Left cardiac atrium (tissue), 4 donors: ENCODE measurements at places on chromosomes 12 and 14.

GRCh38 chr12:128970941-128971340 lies 117.7 kb downstream of the GLT1D1 start:
- no peak for DNase-seq

DNA sequence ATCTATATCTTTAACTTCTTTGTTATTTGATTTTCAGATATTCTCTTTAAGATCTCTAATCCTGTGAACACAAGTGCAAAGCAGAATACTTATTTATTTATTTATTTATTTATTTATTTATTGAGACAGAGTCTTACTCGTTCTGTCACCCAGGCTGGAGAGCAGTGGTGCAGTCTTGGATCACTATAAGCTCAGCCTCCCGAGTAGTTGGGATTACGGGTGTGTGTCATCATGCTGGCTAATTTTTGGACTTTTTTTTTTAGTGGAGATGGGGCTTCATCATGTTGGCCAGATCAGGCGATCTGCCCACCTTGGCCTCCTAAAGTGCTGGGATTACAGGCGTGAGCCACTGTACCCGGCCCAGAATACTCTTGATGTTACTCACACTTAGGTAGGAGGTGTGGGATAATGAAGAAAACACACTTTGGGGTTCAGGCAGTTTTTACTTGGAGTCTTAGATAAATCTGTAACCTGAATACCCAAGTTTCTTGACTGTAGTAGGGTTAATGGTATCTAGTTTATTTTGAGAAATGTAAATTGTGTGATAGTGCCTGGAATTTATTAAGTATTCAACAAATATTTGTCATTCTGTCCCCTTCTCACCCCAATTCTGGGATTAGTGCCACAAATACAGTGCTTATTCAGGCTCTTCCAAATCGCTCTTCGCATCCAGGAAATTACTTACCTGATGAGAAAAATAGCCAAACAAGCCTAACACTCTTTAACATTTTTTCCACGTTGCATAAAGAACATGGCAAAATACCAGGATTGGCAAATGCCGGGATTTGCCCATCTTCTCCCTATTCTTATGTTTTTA lies 33.0 kb downstream of the METAP2 start:
- DNase-seq, result no peak

DNA sequence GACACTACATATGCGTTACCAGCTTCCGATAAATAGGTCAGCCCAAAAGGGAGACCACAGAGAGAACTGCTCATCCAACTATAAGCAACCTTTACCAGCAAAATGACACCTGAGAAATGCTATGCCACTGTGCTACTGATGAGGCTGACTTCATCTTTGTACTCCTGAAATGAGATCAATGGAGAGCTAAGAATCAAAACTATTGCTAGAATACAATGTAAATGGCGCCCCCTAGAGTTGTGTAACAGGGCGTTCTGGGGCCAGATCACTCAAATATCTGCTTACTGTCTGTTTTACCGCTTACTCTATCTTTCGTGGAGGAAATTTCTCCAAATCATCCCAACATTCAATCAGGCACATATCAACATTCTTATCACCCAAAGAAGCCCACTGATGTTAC lies 4.6 kb downstream of the ZNF384 start:
- DNase-seq, result no peak

GRCh38 chr14:33812601-33813000 lies 138.3 kb downstream of the EGLN3 start:
- no peak for DNase-seq

GRCh38 chr12:63977441-63977840 lies 132.9 kb downstream of the SRGAP1 start:
- DNase-seq, result no peak

DNA sequence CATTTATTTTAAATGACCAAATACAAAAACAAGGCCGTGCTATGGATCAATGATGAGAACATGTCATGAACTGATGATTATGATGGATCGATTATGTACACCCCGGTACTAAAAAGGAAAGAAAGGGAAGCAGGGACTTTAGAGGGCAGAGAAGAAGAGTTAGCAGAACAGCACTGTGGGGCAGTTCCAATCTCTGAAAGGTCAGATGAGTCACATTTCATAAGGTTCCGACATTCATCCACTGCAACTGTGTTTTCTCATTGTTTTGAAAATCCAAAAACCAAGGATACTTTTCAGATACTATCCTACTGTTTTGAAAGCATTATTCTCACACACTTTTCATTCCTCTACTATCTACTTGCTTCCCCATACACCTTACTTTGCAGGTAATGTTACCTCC lies 169.3 kb downstream of the STXBP6 start:
- no peak for DNase-seq

- no peak for DNase-seq
These were observed 1.2 kb downstream of the ULK1 start for GRCh38 chr12:131895640-131896079.

DNA sequence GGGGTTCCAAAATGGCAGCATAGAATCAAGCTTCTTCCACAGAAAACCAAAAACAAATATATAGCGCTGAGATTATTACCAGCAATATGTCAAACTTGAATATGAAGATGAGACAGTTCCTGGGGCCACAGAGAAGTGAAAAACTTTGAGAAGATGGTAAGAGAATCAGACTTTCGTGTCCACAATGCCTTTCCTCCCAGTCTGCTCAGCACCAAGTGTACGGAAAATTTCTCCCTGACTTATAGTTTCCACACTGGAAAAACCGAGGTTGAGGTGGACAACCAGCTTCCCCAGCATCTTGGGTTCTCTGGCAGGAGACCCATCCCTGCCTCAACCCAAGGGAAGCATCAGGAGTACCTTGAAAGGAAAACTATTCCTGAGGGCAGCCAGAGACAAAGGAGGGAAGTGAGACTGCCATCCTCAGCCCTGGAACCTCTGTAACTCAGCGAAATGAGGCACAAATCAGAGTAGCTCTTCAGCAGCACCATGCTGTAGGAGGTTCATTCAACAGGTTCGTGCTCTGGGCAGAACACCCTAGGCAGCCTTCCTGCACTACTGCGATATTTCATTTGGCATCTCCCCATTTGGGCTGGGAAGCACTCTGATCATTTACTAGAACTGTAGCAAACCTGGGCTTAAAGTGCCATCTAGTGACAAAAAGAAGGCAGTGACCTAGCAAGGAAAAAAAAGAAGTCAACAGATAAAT lies 52.4 kb upstream of the CAPRIN2 start:
- DNase-seq, result peak; percentile 29

GRCh38 chr12:109289004-109289403 lies 20.1 kb downstream of the FOXN4 start:
- DNase-seq, result no peak

DNA sequence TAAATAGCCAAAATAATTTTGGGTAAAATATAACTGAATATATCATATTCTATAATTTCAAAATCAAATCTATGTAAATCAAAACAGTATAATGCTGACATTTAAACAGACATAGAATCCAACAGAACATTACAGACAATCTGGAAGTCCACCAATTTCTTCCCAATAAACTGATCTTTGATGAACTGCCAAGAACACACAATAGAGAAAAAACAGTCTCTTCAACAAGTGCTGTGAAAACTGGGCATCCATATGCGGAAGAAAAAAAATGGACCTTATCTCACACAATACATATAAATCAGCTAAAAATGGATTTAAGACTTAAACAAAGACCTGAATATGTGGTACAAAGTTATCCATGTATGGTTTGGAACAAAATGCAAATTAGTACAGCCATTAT lies 1022.7 kb downstream of the TMEM121 start:
- DNase-seq, result no peak

GRCh38 chr12:97567619-97568110 lies 105.1 kb downstream of the RMST start:
- DNase-seq, result no peak

- peak; percentile 20 for DNase-seq
These were observed 10.1 kb upstream of the GRIP1 start for GRCh38 chr12:66688846-66689439.

DNA sequence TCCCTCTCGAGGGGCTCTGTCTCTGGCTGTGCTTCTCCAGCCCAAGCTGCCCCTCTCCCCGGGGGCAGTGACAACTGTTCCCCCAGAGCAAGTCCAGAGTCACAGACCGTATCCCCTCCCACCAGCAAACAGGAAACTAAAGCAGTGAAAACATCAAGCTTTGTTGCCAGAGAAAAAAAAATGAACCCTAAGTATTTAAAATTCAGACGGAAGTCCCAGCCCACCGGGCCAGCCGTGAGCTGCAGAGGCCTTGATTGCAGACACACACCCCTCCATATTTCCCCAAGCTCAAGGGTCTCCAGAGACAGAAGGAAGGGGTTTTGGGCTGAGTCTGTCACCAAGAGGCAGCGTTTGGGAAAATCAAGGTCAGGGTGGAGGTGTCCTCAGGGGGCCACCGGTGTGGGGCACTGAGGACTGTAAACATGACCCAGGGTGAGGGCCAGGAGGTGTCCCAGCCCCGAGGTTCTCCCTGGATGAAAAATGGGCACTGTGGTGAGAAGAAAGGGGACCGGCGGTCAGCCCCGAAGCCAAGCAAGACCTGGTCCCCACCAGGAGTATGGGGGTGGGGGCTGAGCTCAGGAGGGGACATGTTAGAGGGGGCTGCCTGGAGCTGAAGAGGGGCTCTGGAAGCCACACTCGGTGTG lies 7.7 kb downstream of the PHETA1 start:
- no peak for DNase-seq

DNA sequence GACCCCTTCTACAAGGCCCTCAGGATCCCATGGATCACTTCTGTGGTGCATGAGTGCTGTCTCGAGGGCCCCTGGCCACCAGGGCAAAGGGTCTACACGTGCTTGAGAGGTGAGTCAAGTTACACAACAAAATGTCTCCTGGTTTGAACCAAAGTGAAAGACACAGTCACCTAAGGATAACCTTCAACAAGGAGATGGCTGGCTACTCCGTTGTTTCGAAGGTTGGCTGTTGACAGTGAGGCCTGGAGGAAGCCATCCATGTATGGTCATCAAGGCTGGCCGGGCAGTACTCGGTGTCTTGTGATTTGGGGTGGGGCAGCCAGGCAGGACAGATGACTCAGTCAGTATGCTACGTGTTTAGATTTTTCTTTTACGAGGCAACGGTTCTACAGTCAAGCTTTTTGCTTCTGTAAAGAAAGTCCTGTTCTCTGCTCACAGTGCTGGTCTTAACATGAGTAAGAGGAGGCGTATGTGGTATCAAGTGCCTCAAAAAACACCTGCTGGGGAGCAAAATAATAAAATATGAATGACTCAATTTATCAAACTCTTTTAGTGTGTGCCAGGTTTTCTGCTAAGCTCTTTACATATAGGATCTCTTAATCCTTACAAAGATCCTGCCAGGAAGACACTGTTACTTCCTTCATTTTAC lies 18.0 kb upstream of the NT5DC3 start:
- peak; percentile 34 for DNase-seq

DNA sequence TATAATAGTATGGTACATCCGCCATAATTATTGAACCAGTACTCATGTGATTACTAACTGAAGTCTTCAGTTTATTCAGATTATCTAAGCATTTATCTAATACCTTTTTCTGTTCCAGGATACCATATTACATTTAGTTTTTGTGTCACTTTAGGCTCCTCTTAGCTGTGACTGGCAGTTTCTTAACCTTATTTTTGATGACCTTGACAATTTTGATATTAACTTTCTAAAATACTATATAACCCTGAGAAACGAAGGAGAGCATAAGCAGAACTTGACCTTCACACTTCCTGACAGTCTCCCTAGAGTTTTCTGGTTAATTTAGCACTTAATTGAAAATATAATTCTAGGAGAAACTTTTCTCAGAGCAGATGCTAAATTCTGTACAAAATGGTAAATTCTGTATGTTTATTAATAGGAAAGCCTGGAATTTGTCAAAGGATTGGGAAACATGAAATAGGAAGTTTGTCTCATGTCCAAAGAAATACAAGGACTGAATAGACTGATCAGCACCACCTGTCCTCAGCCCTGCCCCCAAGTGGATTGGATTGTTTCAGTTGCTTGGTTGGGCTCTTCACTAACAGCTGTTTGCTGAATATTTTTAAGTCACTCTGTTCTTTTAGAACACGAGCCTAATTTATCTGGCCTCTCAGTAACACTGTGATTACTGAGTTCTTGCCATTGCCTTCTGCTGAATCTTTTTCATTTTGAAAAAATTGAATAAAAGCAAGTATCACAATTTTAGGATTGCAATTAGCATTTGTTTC lies 6.0 kb downstream of the BICDL1 start:
- no peak for DNase-seq

- DNase-seq, result no peak
These were observed 708.6 kb downstream of the DIO2 start for GRCh38 chr14:79502751-79503148.

GRCh38 chr14:70002589-70003346 lies 123.6 kb downstream of the SMOC1 start:
- DNase-seq, result no peak

DNA sequence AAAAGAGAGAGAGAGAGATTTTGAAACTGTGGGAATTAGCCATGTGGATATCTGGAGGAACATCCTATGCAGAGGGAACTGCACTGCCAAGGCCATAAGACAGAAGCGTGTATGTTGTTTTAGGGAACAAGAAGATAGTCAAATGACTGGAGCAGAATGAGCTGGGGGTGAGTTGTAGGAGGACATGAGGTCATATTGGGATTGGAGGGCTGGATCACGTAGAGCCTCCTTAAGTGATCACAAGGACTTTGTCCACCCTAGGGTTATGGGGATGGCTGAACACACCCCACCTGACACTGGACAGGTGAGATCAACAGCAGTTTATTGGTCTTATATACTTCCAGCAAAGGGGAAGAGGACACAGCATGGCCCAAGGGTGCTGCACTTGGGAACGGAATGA lies 8.2 kb upstream of the CGRRF1 start:
- DNase-seq, result no peak

DNA sequence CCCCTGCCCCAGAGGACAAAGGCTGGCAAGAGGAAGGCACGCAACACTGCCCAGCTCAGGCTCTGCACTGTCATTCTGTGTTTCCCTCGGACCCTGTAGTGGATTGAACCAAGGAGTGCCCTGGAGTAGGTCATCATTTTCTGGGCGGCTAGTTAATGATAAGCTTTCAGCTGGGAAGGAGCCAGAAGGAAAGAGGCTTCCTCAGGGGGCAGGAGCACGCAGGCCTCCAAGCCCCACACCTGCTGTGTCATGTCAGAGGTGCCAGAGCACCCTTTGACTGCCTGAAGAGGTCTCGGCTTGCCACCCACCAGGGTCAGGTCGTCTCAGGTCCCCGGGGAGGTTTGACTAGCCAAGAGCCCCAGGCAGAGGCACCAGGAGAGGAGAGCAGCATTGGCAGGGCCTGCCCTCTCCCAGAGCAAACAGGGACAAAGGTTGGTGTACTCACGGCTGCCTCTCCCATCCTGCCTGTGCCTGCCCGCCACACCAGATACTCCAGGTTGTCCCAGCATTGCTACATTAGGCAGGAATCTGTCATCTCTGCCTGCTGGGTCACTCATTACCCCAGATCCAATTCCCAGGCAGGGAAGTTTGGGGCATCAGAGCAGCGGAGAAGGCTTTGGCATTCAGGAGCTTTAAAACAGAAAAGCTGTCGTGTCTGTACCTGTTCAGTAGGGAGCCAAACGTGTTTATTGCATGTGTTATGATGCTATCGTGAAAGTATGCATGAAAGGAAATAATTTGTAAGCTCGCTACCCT lies 33.5 kb upstream of the ATP2A2 start:
- DNase-seq, result peak; percentile 29

DNA sequence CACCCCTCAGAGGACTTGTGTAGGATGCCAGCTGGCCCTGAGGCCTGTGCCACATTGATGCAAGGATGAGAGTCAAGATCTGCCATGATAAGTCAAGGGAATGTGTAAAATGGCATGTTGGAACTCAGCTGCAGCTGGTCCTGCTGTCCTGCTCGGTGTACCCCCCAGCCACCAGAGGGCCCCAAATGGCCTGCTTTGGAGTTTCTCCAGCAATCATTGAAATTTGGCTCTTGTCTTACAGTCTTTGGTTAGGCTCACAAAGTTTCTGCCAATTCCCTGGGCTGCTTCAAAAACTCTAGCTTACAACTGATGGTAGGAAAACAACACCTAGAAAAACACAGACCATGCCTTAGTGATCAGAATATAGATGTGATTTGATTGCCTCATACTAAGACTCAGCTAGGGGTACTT lies 76.8 kb downstream of the HSD17B6 start:
- DNase-seq, result peak; percentile 24
